ENCODE measurements at places on chromosomes 16 and 17.

DNA sequence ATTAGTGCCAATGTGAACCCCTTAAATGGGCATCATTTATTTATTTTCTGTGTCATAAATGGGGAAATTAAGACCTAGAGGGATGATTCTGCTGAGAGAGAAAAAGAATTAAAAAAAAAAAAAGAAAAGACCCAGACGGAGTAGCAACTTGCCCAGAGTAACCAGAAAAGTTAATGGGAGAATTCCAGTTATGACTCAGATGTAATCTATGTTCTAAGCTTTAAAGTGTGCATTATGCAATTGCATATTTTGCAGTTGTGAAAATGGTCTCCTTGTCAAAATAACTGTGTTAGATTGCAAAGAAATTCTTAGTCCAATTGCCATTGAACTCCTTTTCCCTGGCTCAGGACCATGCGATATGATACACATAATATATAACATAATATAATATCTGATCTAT is 38.6 kb upstream of the TBX2 start:
- no peak for DNase-seq

DNA sequence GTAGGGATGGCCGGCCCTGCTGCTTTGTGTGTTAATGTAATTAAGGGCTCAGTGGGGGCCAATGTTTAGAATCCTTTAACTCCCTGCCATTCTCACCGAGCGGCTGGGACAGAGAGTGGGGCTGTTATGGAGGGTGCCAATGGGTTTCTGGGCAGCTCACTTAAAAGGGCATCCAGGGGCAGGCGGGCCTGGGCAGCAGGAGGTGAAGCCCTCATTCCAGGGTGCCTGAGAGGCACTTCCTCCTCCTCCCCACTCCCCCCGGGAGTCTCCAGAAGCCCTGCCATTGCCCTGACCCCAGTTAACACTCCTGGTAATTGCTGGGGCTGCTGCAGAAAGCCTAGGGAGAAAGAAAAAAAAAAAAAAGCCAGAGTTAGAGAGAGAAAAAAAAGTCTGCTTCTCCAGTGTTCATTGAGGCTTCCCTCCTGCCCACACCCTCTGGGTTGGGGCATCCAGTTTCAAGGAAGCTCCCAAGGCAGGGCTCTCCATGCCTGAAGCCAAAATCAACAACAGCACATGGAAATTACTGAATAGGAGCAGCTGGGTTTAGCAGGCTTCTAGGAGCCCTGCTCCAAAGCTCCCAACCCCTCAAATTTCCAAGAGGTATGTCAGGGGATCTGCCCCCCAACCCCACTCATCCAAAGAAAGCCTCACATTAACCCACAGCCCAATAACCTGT is 28.0 kb downstream of the CUEDC1 start:
- no peak for DNase-seq

DNA sequence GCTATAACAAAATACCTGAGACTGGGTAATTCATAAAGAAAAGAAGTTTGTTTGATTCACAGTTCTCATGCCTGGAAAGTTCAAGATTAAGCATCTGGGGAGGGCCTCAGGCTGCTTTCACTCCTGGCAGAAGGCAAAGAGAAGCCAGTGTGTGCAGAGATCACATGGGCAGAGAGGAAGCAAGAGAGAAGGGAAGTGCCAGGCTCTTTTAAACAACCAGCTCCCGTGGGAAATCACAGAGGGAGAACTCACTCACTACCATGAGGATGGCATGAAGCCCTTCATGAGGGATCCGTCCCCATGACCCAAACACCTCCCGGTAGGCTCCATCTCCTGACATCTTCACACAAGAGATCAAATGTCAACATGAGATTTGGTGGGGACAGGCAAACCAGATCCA is 501.6 kb downstream of the MAF start:
- DNase-seq, result no peak

DNA sequence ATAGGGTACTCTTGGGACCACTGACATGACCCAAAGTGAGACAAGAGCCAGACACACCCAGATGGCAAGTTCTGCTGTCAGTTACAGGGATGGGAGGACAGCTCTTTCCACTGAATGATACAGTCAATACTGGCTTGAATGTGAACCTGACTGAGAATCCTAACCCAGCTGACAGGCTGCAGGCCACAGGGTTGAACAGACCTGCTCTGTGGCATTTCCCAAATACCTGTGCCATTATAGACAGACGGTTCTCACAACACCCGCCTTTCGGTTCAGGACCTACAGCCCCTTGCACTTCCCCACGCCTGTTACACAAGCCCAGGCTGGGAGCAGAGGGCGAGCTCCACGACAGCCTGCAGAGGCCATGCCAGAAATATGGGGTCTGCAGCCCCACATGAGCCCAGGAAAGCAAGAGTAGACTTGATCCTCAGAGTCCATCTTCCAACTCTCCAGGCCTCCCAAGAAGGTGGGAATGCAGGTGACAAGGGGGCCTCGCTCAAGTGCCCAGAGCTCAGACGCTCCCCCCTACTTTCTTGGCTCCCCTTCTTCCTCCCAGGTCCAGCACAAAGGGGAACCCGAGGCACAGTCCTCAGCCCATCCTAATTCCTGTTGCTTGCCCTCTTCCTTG is 314.3 kb downstream of the SOX9 start:
- DNase-seq, result no peak

GRCh38 chr17:28334171-28334570 is 1.1 kb downstream of the IFT20 start:
- no peak for DNase-seq

DNA sequence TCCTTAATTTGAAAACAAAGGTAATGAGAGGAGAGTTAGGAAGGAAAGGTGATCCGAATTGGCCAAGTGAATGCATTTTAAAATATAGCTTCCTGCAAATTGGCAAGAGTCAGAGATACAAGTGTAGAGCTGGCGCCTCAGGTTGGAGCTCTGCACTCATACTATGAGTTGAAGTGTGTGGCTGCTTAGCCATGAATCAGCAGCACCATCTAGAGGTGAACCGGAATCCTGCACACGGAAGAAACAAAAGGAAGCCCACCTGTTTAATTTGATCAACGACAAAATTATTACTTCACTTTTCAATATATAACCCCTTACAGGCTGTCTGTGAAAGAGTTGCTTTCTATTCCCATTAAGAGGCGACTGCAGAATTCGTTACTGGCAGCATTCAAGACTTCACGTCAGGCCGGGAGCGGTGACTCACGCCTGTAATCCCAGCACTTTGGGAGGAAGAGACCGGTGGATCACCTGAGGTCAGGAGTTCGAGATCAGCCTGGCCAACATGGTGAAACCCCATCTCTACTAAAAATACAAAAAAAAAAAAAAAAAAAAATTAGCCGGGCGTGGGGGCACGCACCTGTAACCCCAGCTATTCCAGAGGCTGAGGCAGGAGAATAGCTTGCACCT is 1253.7 kb upstream of the CDH8 start:
- DNase-seq, result peak; percentile 19

DNA sequence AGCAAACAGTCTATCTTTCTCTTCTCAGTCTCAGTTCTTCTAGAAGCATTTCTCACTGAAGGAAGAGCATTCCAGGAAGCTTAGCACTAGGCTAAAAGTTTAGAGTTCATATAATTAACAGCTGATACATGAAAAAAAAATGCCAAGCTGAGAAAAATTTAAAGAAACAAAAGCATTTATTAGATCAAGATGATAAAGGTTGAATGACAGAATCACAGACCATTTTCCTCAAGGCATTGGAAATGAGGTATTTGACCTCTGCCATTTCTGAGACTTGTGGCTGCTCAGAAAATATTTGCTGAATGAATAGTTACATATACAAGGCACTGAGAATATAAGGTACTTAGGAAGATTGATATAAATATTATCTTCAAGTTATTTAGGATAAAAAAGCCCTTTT is 901.6 kb upstream of the GOT2 start:
- no peak for DNase-seq

DNA sequence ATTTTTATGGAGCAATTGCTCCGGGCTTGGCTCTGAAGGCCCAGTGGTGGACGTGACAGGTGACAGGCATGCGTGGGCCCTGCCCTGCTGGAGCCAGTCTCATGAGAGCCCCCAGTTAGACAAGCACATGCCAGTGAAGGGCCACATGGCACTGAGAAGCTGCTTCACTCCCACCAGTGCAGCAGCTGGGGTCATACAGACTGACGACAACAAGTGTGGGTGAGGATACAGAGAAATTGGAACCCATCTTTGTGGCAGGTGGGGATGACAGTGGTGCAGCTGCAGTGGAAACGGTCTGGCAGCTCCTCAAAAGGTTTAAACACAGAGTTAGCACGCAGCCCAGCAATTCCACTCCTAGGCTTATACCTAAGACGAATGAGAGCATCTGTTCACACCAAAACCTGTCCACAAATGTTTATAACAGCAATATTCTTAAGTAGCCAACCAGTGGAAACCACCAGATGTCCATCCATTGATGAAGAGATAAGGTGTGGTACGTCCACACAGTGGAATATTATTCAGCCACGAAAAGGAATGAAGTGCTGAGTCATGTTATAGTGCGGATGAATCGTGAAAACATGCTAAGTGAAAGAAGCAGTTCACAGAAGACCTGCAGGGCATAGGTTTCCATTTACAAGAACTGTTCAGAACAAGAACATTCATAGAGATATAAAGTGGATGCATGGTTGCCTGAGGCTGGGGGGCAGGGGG is 12.5 kb upstream of the CIBAR2 start:
- DNase-seq, result no peak

GRCh38 chr17:18158022-18158600 is 25.5 kb upstream of the ALKBH5 start:
- DNase-seq, result peak; percentile 99

DNA sequence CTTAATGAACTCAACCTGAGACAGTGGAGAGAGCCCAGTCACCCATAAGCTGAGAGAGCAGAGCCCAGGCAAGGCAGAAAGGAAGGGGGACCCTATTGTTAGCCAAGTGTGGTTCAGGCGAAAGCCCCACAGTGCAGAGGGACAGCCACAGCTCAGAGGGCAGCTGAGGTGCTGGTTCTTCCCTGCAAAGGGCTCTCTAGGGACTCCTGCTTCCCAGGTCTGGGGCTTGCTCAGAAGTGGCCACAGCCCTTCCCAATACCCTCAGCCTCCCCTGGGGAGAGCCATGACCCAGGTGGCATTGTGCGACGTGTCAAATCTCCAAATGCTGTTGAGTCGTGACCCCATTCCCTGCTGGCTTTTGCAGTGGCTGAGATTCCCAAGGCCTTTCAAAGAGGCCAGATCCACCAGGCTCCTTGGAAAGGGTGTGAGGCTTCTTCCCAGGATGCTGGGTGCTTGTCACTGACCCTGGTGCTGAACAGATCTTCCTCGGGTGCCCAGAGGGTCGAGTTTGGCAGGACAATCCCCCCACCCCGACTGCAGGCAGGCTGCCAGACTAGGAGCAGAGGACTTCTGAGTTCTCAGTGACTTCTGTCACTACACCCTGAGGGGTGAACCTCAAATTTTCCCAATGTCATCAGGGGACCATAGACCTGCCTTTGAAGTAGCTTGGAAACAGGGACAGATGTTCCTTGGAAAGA is 2.5 kb upstream of the CCL17 start:
- no peak for DNase-seq

- DNase-seq, result no peak
These were observed 2.6 kb downstream of the RIPOR1 start for GRCh38 chr16:67531247-67531646.

DNA sequence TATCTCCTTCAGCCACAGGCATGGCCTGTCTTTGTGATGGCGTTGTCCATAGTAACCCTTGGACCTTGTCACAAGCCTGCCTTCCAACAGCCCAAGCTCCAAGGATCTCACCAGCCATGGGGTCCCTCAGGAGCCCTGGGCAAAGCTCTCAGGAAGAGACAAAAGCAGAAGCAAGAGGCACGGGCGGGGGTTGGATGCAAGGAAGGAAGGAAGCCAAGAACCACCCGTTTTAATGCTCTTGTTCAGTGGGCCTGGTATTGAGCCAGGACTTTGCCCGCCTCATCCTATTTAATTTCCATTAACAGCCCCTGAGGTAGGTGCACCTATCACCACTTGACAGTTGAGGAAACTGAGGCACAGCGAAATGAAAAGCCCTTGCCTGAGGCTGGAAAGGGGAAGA is 32.3 kb upstream of the GOSR2 start:
- no peak for DNase-seq

DNA sequence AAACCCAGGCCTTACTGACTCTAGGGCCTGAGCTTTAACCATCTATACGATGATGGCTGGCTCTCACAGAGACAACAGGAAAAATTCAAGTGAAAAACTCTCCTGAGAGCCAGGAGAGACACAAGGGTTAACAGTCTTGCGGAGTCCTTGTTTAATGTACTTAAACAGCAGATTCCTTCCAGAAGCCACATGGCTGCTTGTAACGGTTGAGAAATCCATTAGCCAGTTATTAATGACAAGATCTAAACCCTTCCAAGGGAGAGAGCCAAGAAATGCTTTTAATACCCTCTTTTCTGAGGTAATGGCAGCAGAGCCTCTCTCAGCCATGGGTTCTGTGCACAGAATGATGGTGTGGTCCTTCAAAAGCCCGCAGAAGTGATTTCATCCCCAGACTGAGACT is 5.2 kb upstream of the ALDOA start:
- DNase-seq, result no peak

DNA sequence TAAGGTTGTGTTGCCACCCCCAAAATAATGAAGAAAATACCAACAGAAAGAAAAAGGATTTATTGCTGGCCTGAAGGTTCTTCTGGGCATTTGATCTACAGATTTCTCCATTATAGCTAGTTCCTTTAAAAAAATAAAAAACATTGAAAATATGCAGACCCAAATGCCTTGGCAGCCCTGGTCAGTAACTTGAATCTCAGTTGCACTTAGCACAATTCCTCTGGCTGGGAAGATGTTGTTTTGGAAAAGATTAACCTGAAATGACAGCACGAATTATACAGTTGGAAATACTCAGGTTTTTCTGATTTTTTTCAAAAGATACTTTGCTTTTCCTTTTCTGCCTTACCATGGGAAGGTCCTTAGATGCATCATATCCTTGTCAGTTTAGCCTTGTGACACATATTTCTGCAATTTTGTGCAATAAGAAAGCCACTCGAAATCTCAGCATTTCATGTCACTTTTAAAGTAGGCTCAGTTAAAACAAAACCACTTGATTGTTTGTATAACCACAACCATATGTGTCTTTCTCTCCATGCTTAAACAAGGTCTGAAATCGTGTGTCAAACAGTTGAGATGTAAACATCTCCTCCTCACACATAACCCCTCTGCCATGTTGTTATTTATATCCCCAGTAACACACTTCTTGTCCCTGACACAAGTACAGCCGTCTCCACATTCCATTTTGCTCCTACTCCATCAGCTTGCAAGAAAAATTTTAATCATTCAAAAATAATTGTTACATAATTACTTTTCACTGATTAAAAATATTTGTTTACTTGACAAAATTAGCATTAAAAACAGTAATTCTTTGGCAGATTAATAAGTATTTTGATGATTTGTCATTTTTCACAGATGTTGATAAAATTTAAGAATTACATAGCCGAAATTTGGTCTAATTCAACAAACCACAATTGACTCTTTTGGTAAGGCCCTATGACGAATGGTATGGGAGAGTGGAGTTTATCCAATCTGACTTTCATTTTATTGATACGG is 61.1 kb downstream of the SIAH1 start:
- no peak for DNase-seq

Data from activated CD8-positive, alpha-beta T cell treated with anti-CD3 and anti-CD28 coated beads for 36 hours (primary cell).